ENCODE measurements at places on chromosomes 3 and 15.

GRCh38 chr3:89372456-89372855 lies 265.0 kb downstream of the EPHA3 start:
- DNase-seq: no peak

DNA sequence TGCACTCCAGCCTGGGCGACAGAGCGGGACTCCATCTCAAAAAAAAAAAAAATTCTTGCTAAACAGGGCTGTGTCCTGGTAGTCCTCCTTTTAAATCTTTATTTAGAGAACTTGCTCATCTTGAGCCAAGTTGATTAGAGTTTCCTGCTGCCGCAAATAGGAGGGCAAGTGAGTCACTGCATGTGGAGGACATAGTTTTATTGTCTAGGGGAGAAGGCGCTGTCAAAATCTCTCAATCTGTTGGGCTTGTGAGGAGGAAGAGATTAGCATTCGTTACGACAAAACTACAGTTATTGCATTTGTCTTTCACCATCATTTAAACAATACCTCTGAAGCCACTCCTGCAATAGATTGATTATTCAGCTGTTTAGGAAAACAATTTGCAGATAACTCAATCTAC lies 11.5 kb downstream of the MUC4 start:
- DNase-seq: no peak

- DNase-seq: no peak
Observed at GRCh38 chr15:92818651-92819277, 81.4 kb upstream of the CHD2 start.

DNA sequence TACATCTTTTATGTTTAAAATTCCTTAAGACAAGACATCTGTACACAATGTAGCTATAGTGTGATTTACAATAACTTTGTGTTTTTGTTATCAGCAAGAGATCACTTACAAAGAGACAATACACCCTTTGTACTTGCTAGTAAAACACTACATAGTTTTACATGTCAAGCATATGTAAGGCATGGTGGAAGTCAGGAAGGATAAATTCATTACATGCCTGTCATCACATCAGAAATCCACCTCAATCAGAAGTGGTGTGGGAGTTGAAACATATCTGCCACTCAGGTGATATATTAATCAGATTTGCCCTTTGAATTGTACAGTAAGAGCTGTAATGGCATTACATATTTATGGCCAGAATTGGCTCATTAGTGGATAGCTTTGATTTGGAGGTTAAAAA lies 95.5 kb downstream of the MBNL1 start:
- DNase-seq: no peak

GRCh38 chr15:60392601-60392985 lies 5.2 kb downstream of the ANXA2 start:
- no peak for DNase-seq

- DNase-seq: no peak
Observed at GRCh38 chr3:294581-294980, 98.0 kb downstream of the CHL1 start.

- DNase-seq: no peak
Observed at GRCh38 chr3:180776433-180776832, 97.1 kb upstream of the CCDC39 start.

DNA sequence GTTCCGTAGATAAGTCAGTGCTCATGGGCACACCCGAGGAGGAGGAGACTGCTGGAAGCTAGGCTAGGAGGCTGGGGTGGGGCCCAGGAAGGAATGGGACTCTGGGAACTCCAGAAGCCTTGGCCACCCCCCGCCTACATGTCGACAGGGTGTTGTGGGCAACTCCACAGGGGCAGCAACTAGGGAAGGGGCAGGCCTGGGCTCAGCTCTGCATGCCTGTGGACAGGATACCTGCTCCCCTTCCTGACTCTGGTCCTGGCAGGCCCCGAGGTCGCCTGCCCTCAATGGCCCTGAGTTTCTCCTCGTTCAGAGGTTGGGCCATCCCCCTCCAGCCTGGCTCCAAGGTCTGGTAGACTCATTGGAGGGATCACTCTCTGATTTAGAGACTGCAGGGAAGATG lies 138.9 kb upstream of the LINGO1 start:
- no peak for DNase-seq

DNA sequence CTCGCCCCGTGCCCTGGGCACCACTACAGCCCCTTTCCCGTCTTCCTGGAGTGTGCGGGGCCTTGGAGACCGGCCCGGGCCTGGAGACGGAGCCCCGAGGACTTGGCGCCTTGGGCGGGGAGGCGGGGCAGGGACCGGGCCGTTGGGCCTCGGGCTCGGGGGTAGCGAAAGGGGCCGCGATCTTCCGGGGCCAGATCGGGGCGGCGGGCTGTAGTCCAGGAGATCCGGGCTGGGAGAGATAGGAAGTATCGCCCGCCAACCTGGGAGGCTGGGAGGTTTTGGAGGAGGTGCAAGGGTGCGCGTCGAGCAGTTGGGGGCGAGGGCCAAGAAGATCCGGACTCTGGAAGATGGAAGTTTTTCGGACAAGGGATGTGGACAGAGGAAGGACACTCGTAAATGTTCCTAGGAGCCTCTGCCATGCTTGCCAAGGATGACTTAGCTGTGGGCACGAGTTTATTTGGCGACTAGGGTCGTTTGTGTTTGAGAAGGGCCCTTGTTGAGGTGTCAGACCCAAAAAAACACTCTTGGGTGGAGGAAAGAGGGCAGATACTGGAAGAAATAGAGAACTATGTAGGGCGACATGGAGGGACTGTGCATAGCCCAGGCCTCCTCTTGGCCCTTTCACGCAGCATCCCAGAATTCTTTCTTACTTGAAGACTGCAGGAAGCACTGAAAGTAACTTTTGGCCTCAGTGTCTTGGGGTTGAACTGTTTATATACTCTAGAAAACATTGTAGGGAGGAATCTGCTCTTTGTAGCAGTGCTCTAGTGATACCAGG lies 712 bp downstream of the RTF1 start:
- no peak for DNase-seq

DNA sequence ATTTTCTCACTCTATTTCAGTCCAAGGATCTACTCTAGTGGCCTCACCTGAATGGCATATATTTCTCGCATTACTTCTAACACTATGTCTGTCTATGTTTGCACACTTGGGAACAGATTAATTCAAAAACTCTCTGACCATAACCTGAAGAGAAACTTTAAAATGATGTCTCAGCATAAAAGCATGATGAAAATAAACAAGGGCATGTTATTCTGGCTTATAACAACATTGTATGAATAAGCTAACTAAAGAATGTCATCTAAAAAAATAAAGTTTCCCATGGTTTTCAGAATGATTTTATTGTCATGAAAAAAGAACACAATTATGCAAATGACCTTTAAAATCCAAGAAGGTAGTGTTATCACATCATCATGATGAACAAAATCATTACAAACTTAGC lies 85.5 kb upstream of the ROBO2 start:
- no peak for DNase-seq

- no peak for DNase-seq
Observed at GRCh38 chr3:58271901-58272501, 34.0 kb upstream of the RPP14 start.

GRCh38 chr3:23810343-23811184 lies 4.8 kb downstream of the UBE2E1 start:
- DNase-seq: no peak

GRCh38 chr3:51379301-51379700 lies 5.8 kb upstream of the MANF start:
- no peak for DNase-seq

GRCh38 chr3:30516238-30516637 lies 90.2 kb upstream of the TGFBR2 start:
- DNase-seq: no peak

- no peak for DNase-seq
Observed at GRCh38 chr3:153274561-153274960, 112.5 kb downstream of the RAP2B start.

- DNase-seq: no peak
Observed at GRCh38 chr3:87196879-87197278, 30.2 kb upstream of the CHMP2B start.

Measured in GM19239 (cell line).